Esophagus mucosa (tissue), 1 donor: ENCODE measurements at places on chromosomes 13 and 19. TPM values are rescaled to one million over a fixed set of nuclear protein-coding genes. Genes with fewer than 3 reads are reported as not detected.

GRCh38 chr19:2552859-2553258 is 76.9 kb downstream of the GADD45B start:
- ATAC-seq = no peak

DNA sequence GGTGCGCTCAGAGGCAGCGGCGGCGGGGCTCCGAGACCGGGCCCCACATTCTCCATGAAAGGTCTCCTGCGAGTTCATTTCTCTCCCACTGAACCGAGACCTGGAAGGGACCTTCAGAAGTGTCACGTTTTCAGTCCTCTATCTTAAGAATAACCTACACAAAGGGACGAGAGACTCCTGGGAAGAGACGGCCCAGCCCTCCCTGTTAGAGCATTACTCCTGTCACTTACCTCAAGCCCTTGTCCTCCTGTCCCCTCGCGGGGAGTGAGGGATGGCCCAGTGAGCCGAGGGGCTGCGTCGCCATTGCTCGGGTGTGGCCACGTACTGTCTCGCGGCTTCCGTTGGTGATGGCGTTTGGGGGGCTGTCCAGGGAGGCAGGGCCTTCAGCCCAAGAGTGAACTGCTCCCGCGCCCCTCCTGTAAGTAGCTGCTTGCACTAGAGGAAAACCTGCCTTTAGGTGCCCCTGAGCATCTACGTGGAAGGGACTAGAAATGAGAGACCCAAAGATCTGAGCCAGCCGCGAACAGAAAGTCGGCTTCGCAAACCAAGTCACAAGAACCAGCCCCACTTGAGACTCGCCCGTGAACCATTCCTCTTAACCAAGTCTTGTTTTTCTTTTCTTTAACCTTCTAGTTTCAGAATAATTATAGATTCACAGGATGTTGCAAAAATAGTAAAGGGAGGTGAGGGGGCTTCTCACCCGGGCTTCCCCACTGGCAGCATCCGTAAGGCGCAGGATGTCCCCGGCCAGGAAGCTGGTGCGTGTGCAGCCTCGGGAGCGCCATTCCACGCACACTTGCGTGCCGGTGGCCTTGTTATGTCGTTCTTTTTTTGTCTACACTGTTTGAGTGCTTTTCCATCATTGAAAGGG is 21.1 kb upstream of the NDUFS7 start:
- no peak for ATAC-seq

NR2F6 gene
- total RNA-seq = 53.8 TPM

DNA sequence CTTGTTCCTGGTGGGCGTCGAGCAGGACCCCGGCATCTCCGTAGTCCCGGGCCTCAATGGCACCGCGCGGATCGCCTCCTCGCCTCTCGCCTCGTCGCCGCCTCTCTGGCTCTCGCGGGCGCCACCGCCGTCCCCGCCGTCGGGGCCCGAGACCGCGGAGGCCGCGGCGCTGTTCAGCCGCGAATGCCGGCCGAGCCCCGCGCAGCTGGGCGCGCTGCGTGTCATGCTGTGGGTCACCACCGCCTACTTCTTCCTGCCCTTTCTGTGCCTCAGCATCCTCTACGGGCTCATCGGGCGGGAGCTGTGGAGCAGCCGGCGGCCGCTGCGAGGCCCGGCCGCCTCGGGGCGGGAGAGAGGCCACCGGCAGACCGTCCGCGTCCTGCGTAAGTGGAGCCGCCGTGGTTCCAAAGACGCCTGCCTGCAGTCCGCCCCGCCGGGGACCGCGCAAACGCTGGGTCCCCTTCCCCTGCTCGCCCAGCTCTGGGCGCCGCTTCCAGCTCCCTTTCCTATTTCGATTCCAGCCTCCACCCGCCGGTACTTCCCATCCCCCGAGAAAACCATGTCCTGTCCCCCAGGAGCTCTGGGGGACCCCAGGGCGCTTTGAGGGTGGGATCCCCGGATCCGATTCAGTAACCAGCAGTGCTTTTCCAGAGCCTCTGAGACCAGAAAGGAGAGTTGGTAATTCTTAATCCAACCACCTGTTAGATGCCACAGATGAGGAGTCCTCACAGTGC is 885 bp downstream of the MLNR start:
- ATAC-seq = peak; percentile 4

DNA sequence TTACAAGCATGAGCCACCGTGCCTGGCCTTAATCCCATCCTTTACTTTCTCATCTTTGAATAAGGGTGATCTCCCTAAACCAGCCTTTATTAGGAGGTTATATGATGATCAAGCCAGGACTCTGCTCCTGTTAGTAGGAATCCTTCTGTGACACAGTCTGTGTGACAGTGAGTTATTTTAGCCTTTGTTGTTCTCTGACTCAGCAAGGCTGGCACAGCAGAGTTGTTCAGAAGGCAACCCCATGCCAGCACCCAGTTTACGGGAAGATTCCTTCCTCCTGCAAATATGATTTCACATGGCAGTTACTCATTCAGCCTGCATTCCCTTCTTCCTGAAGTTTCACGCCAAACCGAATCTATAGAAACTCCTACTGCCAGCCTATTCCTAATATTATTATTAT is 10.5 kb upstream of the MIER2 start:
- ATAC-seq = peak; percentile 97

DNA sequence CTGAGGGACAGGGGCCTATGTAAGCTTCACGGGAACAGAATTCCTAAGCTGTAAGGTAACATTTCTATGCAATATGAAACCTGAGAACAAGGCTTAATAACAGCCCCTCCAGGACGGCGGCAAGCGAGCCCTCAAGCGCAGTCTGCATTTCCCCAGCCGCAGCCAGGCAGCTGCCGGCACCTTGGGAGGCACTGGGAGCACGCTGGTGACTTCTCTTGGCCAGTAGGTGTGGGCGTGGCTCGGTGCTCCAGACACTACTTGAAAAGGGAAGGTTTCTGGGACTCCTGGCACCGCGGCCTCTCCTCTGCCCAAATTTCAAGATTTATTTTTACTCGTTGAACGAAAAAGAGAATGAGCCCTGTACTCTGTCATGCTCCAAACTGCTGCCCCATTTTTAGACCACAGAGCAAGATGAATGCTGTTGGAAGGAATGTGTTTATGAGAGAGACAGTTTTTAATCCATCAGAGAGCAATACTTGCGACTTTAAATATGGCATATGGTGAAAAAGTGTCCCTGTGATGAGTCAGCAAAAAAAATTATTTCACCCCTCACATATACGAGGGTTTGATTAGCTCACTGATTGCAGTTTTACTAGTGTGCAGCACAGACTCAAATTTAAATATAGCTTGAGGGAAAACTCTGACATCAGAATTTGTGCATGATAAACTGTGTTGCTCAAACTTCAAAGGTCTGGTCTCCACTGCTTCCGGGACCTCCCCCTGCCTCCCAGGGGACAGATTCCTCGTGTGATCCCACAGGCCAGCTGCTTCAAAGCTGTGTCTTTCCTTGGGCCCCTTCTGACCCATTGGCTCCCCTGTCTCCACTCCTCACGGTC is 81.2 kb downstream of the COL4A2 start:
- ATAC-seq = no peak

DNA sequence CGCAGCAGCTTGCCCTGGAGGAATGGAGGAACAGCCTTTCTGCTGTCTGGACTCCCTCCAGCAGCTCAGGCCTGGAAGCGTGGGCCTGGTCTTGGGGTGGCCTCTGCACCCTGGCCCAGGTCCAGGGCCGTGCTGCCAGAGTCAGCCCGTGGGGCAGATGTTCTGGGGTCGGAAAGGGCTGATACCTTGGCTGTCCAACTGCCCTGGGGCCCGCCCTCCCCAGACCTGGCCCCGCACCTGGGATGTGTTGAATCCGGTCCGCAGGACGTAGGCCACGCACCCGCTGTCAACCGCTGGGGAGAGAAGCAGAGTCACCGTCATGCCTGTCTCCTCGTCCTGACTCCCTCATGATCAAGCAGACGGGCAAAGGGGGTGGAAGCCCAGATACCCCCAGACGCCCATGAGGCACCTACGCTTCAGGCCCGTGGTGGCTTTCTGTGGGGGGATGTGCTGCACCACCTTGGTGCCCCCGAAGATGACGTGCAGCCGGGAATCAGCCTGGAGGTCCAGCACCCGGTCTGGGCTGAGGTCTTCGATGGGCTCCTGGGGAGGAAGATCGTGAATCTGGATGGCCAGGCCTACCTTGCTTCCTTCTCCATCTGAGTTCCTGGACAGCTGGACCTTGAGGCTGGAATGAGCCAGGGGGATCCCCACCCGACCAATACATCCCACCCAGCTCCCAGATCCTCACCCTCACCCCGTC is 7.7 kb downstream of the ATP13A1 start:
- no peak for ATAC-seq

ZNF317 gene
- total RNA-seq = 15.1 TPM

DNA sequence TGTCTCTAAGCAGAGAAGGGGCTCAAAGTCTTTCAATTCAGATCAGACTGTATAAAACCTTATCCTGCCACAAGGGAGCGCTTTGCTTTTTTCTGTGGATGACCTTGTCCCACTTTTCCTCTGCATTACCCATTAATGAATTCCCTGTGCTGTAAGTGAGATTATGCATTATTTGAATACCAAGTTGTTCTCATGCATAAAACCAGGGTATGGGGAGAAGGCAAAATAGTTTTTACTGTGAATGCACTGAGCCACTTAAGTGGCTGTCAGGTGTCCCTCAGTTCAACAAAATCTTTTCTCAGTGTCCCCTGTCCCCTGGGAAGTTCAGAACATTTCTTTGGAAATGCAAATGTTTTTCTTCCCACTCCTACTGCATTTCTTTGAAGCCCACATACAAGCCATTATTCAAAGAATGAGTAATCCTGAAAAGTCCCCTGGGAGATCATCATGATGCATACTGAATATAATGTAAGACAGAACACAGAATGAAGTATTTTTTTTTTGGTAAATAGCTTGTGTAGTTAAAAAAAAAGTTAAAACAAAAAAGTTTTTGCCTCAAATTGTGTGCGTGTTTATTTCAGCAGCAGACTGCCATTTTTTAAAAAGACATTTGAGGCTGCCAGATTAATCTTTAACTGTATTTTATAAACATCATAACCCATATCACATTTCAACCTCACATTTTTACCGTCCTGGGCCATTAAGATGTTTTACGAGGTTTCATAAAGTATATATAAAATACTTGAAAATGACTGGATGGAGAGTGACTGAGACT is 506.7 kb upstream of the PCDH9 start:
- no peak for ATAC-seq

DNA sequence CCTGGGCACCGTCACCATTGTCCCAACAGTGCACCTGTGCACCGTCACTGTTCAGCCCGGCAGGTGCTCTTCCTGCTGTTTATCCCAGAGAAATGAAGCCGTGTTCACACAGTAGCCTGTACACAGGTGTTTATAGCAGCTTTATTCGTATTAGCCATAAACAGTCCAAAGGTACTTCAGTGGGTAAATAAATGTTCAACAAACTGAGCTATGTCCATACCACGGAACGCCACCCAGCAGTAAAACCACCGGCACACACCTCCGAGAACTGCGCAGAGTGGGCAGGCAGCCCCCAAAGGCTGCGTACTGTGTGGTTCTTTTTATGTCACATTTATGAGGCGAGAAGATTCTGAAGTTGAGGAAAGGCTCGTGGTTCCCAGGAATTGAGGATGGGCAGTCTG is 44.9 kb upstream of the DCUN1D2 start:
- ATAC-seq = no peak

- ATAC-seq = no peak
These were observed 89.5 kb downstream of the ZNF100 start for GRCh38 chr19:21677696-21678418.

DNA sequence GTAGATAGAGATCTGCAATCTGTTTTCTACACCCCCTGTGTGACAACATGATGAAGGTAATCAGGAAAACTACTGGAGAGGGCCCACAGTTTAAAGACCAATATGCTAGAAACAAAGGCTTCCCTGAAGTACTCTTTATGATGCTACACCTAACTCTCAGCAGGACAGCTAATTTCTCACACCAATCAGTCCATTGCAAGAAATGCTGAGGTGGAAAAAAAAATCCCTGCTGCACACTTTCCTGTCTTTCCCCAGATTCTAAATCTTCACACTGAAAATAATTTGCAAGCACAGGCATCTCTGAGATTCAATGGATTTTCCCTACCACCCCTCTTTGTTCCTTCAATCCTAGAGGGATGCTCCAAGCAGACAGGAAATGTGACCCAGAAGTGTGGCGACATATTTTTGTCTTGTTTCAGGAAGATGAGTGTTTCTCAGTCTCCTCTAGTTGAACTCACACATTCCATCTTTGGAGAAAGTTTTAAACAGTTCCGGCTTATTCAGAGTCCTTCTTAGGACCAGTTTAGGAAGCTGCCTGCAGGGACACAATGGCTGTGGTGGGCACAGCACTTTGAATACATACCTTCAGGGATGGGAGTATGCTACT is 671.6 kb downstream of the DIAPH3 start:
- no peak for ATAC-seq

ERCC1 gene
- 48.5 TPM for total RNA-seq

DNA sequence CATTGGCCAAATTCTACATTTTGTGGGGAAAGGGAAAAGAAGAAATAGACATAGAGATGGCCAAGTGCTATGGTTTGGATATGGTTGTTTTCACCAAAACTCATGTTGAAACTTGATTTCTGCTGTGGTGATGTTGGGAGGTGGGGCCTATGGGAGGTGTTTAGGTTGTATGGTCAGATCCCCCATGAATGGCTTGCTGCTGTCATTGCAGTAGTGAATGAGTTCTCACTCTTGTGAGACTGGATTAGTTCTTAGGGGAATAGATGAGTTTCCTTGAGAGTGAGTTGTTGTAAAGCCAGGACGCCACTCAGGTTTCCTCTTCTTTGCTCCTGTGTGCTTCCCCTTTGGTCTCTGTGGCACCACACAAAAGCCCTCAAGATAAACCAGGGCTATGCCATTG is 242.6 kb upstream of the RFC3 start:
- ATAC-seq = no peak

FAM83E gene
- total RNA-seq = 6.5 TPM
